ENCODE measurements at places on chromosomes 5 and 9.

DNA sequence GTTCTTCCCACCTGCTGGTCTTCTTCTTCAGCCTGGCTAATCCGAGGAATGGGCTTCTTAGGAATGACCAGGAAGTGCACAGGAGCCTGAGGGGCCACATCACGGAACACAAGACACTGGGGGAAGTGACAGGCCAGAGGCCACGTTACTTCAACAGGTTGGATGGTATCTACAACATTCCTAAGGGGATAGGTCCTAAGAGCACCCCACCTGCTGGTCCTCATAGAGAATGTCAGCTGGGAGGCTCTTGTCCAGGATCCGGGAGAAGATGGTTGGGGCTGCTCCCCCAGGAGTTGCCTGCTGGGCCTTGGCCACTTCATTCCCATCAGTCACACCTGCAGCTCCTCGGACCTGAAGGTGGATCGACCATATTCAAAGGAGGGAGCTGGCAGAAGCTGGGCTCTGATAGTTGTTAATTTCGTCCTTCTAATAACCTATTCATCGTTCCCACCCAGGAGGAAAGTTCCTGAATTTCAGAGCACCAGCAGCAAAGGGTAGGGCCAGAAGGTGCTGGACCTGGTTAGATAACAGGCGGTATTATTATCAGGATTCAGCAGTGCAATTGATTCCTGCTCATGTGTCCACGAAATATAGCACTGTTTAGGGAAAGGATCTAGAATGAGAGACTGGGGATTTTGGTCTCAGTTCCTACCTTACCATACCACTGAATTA is 1.3 kb downstream of the HINT2 start:
- no peak for DNase-seq

DNA sequence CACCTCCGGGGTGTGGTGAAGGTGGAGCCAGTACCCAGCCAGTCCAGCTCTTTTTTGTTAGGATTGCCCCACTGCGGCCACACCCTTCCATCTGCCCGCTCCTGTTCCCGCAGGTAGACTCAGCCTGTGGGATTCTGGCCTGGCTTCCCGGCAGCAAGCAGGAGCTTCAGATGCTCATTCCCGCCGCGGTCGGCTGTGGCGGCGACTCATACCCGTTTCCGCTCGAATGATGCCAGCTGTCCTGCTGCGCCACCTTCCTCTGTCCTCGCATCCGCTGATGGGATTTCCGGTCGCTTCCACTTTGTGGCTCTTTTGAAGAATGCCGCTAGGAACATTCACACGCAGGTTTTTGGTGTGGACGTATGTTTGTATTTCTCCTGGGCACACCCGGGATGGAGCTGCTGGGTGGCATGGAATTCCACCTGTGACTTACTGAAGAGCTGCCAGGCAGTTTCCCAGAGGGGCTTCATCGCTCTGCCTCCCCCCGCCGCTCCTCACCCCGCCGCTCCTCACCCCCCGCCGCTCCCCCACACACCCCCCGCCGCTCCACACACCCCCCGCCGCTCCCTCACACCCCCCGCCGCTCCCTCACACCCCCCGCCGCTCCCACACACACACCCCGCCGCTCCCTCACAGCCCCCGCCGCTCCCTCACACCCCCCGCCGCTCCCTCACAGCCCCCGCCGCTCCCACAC is 60.3 kb downstream of the TENT4A start:
- no peak for DNase-seq

DNA sequence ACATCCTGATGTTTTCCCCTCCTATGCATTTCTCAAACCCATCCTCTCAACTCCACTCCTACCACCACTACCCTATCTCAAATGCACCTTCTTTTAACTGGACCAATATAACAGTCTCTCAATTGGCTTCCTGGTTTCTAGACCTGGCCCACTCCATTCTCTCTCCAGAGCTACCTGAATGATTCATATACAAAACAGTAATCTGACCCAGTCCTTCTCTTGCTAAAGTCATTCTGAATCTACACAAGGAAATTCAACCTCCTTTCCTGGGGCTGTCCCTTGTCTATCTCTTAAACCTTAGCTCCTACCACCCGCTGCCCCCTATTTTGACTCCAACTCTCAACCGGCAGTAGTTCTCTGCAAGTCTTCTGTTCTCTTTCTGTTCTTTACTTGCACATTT is 97.2 kb downstream of the PCSK1 start:
- DNase-seq = no peak

DNA sequence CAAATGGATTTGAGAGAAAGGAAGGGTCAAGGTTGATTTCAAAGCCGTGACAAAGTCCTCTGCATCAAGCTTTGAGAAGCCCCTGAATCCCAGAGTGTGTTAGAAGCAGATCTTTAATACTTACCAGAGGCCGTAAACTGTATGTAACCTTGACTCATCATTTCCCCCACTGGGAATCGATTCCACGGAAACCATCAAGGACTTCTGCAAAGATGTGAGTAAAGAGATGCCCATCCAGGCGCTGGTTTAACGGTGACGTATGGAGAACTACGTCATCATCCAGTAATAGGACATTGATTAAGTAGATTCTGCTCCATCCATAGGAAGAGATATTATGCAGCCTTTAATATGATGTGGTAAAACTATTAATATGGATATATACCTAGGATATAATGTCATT is 1.6 kb downstream of the RNF183 start:
- no peak for DNase-seq

DNA sequence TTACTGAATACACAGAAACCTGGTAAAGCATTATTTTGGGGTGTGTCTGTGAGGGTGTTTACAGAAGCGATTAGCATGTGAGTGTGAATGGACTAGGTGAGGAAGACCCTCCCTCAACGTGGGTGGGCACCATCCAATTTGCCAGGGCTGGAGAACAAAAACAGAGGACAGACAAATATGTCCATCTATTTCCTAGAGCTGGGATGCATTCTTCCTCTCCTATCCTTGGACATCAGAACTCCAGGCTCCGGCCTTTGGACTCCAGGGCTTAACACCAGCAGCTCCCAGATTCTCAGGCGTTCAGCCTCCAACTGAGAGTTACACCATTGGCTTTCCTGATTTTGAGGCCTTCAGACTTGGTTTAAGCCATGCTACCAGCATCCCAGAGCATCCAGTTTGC is 65.8 kb upstream of the CHD1 start:
- no peak for DNase-seq

GRCh38 chr5:142390334-142390733 is 65.5 kb upstream of the SPRY4 start:
- no peak for DNase-seq

GRCh38 chr5:169650701-169651331 is 13.7 kb downstream of the DOCK2 start:
- DNase-seq = no peak

GRCh38 chr9:126693428-126693944 is 79.8 kb downstream of the LMX1B start:
- DNase-seq = no peak

GRCh38 chr5:142118155-142118686 is 9.6 kb downstream of the NDFIP1 start:
- no peak for DNase-seq

GRCh38 chr5:176877793-176878331 is 21.3 kb downstream of the HK3 start:
- no peak for DNase-seq
